Bronchial epithelial cell (primary cell): ENCODE measurements at places on chromosomes 4 and X. TPM values are rescaled to one million over a fixed set of nuclear protein-coding genes. Genes with fewer than 3 reads are reported as not detected.

GRCh38 chrX:150507251-150507856 lies 61.1 kb upstream of the MTM1 start:
- no peak for DNase-seq

GRCh38 chr4:18664171-18664570 lies 642.6 kb upstream of the LCORL start:
- DNase-seq, result no peak

GRCh38 chr4:32689518-32689917 lies 1969.3 kb downstream of the PCDH7 start:
- DNase-seq, result peak; percentile 79

DNA sequence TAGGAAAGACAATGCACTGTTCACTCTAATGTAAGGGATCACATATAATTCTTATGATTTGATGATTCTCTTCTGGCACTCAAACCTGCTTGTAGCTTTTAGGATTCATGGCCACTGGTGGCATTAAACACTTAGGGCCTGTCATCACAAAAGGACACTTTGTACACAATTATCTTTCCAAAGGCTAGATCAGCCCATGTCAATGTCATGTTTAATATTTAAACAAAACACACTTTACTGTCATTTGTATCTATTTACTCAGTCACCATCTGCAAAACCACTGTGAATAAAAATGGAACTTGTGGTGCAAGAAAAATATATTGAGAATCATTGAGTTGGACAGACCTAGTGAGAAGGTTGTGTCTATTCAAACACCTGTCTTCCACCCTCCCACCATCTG lies 83.6 kb upstream of the TTC29 start:
- no peak for DNase-seq

DNA sequence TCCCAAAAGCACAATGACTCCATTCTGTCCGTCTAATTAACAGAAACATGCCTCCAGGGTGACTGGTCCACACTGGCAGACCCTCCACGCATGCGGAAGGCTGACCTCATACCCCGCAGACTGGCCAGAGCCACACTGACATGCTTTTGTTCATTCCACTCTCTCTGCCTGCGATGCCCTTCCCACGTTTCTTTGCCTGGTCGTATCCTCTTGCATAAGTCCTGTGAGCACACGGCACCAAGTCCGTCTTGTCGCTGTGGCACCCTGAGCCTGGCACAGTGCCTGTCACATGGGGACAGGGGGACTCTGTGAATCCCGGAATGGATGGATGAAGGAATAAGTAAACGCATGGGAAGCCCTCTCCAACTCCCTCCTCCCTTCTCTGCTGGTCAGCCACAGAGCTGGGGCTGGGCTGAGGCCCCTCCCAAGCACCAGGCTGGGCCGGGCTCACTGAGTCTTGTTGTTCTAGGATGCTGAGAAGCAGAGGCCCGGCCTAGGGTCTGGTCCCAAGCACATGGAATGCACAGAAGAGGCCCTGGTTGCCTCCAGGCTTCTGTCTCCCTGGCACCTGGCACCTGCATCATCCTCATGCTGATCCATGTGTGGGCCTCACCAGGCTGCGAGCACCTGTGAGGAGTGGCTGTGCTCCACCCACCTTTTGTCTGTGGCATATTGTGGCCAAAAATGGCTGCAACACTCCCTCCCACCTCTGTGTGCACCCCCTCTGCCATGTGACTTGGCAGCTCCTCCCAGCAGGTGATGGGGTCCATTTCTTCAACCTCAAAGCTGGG lies 38.9 kb upstream of the C4orf50 start:
- no peak for DNase-seq

Gene SLC10A6
- 10.9 and 12.1 TPM in 2 replicates for total RNA-seq

DNA sequence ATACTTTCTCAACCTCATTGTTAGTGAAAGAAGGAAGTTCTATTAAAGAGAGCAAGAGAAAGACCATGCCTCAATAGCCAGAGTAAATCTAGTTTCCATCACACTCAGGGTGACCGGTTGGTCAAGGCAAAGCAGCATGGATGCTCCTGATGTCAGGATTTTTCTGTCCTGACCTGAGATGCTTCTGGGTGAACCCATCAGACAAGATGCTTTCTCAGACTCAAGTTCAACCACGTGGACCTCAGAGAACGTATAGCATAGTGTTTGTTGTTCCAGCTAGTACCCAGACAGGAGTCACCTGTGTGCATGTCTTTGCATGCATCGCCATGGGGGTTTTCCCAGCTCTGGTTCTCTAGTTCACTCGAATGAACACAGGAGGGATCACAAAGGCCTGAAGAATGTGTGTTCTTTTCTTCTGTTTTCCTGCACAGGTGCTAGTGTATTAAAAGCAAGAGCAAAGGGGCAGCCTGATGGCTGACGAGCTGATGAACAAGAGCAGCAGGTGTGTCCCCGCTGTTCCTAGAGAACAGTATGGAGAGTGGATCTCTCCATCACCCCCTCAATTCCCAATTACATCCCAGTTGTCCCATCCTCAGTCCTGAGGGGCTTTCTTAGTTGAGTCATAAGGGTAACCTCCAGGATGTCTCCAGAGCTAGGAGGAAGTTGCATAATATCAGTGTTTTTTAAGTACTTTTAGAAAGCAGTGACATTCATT lies 110.5 kb upstream of the ENPP6 start:
- DNase-seq, result peak; percentile 99

DNA sequence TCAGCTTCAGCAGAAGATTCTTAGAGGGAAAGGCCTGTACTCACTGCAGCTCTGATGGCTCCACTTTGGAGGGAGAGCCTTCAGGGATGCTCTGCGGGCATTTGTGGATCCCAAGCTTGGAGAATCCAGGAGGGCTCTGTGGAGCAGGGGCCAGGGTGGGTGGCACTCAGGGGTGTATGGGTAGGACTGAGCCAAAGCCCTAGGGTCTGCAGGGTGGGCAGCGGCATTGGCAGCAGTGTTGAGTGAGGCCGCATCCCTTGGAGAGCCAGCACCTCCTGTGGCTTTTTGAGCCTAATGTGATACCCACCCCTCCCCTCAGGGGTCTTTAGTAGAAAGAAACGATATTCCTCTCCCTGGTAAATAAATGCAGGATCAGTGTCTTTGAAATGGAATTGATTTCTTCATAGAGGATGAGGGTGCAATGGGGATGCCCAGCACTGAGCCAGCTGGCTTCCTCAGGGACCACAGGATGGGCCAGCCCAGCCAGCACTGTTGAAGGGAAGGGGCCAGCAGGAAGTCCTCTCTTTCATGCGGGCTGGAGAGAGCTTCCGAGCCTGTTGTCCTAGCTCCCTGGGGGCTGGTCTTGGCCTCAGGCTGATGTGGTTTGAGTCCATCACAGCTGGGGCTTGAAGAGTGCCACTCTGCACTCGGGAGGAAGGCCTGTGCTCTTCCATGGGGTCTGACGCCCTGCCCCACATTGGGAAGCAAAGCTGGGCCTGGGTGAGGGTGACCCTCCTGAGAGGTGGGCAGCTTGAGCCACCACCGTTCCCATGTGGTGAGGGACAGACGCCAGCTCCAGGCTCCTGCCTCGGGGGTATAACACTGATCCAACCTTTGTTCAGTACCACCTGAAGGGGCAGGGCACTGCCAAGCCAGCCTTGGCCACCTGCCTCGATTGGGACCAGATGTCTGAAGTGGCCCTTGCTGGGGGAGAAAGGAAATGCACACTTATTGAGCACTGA lies 49.5 kb downstream of the PSAPL1 start:
- DNase-seq, result no peak

DNA sequence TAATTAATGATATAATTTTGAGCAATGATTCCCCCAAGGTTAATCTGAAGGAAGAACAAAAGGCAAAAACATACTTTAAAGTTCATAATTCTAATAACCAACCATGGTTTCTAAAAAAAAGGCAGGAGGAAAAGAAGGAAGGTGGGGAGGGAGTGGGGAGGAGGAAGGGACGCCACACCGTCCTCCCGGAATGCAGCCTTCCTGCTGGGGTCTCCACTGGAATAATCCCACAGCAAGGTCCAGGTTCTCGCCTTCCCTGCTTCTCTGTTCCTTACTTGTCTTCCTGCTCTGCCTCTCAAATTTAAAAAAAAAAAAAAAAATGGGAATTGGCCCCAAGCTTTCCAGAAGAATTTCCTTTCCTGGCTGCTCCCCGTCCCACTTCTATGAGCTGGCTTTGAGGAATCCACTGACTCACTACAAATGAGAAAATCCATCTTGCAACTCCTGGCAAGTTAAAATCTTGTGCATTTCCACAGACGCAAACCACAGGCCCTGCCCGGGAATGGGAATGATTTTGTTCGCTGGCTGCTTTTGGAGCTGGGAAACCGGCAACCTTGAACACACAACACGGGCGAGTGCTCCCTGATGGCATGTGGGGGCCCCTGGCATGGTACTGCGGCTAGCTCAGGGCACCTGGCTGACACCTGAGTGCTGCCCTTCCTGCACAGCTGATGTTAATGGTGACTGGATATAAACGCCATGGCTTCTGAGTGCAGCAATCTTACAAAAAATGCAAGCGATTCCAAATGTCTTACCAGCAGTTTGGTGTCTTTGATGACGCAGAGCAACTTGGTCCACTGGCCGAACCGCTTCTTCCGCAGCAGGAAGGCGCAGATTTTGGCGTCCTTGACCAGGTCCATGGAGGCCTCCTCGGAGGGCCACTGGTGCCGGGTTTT lies 97.0 kb downstream of the AFAP1 start:
- DNase-seq, result peak; percentile 97

Gene UGT2B15
- under 0.01 TPM in 1 of 2 replicates, not detected in the other for total RNA-seq

DNA sequence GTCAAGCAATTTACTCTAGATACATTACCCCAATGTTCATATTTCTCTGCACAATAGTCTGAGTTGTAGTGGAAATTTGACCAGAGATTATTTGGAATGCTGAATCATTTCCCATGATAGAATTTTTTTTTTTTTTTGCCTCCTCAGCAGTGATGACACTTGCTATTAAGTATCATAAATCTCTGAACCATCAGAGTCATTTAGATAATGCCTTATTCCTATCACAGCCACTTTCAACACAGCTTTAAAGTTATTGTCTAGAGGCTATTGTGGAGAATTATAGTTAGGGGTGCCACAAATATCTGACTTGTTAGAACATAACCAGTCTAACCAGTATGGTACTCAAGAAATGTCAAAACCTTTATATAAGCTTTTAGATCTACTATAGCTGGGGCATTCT lies 79.8 kb downstream of the LCORL start:
- peak; percentile 50 for DNase-seq

GRCh38 chr4:53195815-53196661 lies 169.8 kb downstream of the SCFD2 start:
- DNase-seq, result no peak

Gene ANOS1
- total RNA-seq, result 0.26 and 0.38 TPM in 2 replicates

Gene DDIT4L
- 0.26 TPM in 2 replicates for total RNA-seq

DNA sequence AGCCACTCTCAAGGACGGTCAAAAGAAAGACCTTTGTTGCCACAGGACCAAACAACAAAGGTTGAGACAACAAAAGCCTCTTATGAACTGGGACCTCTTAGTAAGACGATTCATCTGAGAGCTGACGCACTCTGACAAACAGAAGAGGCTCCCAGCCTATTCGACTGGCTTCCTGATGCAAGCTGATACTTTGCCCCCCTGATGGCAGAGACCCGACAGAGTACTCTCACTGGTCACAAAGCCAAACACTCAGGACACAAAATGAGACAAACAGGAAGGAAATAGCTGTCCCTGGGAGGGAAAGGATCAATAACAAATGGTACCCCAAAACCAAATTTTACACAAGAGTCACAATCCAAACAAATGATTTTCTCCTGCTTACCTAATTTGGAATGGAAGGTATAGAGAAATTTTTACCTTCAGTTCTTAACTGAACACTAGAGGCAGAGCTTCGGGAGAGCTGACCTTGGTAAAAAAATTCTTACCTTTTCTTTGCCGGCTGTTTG lies 75.2 kb upstream of the PLAC8 start:
- DNase-seq, result peak; percentile 46

Gene GIMD1
- not detected in 2 replicates for total RNA-seq

Gene BCOR
- 6.1 and 10.4 TPM in 2 replicates for total RNA-seq

- peak; percentile 59 for DNase-seq
These were observed 84.0 kb downstream of the RTL9 start for GRCh38 chrX:110442635-110443034.

- no peak for DNase-seq
These were observed 32.0 kb downstream of the LIMCH1 start for GRCh38 chr4:41569961-41570360.

DNA sequence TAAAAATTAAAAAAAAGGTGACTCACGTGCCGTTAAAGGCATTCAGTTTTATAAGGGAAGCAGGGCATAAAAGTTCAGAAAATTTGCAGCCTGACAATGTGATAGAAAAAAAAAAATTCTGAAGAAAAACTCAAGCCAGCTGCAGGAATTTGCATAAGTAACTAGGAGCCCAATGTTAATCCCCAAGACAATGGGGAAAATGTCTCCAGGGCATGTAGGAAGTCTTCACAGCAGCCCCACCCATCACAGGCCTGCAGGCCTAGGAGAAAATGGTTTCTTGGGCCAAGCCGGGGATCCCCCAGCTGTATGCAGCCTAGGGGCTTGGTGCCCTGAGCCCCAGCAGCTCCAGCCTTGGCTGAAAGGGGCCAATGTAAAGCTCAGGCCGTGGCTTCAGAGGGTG lies 31.2 kb downstream of the CHM start:
- no peak for DNase-seq

DNA sequence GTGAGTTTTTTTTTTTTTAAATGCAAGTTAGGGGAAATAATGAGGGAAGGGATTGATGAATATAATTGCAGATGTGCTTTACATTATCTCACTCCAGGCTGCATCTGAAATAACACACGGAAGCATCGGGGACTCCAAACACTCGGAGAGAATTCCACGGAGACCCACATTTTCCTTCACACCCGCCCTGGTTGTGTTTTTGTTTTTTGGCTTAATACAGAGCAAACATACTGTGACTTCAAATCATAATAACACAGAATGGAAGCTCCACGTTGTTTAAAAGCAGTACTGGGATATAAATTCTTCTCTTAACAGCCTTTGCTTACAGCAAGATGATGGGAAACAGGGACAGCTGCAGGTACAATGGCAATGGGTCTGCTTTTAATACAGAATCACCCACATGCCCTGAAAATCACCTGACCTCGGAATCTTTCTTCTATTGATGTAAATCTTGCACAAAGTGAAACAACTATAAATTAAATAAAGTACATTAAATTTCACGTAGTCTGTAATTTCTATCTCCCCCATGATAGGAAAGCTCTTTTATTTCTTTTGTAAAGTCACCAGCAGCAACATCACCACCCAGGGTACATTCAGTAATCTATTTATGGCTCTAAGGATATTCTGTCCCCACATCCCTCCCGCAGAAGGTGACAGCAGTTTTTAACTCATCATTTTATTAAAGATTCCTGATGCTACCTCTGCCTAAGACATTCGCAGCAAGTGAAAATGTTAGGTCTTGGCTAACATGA lies 119.3 kb downstream of the ZNF827 start:
- DNase-seq, result no peak

Gene GPM6B
- under 0.01 and 1.2 TPM in 2 replicates for total RNA-seq
